ENCODE measurements at places on chromosomes 5 and 9. TPM values are rescaled to one million over a fixed set of nuclear protein-coding genes. Genes with fewer than 3 reads are reported as not detected.

The ST8SIA4 gene
- 0.29 TPM for total RNA-seq

The SLF1 gene
- total RNA-seq, result 9.3 TPM

The CCDC187 gene
- not detected for total RNA-seq

The HDAC3 gene
- total RNA-seq, result 47.7 TPM

The SLC6A18 gene
- total RNA-seq, result not detected

The IFNA2 gene
- total RNA-seq, result not detected

The SLC23A1 gene
- total RNA-seq, result 1.3 TPM

The CCL27 gene
- 0.33 TPM for total RNA-seq

The TMEM252 gene
- total RNA-seq, result not detected

The SLC45A2 gene
- total RNA-seq, result not detected

The ABLIM3 gene
- 23.7 TPM for total RNA-seq

The PSD2 gene
- total RNA-seq, result 0.01 TPM

The C9 gene
- not detected for total RNA-seq

The TMEM215 gene
- total RNA-seq, result 0.02 TPM

The F12 gene
- 15.9 TPM for total RNA-seq

The ANKRD34B gene
- total RNA-seq, result 0.03 TPM

The MPDZ gene
- 9.9 TPM for total RNA-seq

The ADAMTS6 gene
- 0.06 TPM for total RNA-seq

The GARIN3 gene
- not detected for total RNA-seq

The OBP2B gene
- not detected for total RNA-seq

The RIOK2 gene
- 22.1 TPM for total RNA-seq

The KLHL3 gene
- 0.13 TPM for total RNA-seq

The DNAI1 gene
- total RNA-seq, result 0.18 TPM

The SLC34A1 gene
- not detected for total RNA-seq
